Activated naive CD8-positive, alpha-beta T cell treated with anti-CD3 and anti-CD28 coated beads, Interleukin-2, amount 50 U/mL, for 24 hours (primary cell): ENCODE measurements at places on chromosomes 7 and 10.

DNA sequence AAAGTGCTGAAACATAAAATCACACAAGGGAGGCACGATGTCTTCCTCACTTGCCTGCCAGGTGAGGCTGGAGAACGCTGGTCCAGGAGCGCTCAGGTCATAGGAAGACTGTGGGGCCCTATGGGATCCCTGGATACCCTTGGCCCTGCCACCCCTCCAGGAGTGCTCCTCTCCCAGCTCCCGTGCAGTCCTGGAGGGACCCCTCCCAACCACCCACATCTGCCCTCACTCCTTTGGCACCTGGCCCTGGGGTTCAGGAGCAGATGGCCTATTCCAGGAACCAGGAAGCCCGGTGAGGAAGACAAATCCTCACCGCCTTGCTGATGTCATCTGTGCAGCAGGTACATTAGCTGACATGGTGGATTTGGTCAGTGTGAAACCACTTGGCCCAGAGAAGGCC is 3.7 kb upstream of the CXCL12 start:
- DNase-seq, result no peak

DNA sequence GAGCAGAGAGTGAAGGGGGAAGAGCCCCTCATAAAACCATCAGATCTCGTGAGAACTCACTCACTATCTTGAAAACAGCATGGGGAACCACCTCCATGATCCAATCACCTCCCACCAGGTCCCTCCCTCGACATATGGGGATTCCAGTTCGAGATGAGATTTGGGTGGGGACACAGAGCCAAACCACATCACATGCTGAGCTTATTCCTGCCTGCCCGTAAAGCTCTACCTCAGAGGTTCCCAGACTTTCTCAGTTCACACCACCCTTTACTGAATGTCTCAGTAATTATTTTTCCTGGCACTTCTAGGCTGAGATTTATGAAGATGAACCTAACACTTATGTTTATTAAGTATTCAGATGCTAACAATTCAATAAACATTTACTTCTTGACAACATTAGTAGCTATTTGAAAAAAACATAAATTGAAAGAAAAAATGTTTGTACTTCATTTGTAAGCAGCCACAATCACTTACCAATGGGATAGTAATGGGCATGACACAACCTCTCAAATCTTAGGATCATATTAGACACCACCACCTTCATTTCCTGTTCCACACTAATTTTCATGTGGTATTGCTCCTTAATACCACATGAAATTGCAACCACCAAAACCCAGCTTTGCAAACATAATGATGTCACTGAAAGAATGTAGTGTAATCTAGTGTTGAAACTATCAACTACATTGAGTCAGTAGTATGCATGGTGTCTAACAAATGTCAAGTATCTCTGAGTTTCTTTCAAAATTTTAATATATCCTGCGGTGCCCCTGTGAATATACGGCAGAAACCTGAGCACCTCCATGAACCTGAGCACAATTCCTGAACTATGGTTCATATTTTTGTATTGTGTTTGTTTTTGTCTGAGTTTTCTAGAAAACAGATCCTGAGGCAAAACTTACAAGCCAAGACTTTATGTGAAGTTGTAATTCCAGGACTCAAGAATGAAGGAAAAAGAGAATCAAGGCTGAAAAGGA is 4.5 kb upstream of the DGKI start:
- no peak for DNase-seq

GRCh38 chr7:75905785-75906604 is 9.0 kb upstream of the POR start:
- DNase-seq, result no peak

GRCh38 chr10:89374713-89375141 is 3.1 kb upstream of the IFIT1B start:
- DNase-seq, result no peak

- no peak for DNase-seq
Observed at GRCh38 chr10:101111547-101111946, 19.6 kb upstream of the TLX1 start.

- DNase-seq, result no peak
Observed at GRCh38 chr10:78398382-78398781, 364.7 kb downstream of the RPS24 start.
